DMS153 (cell line): ENCODE measurements at places on chromosomes 3 and 15.

DNA sequence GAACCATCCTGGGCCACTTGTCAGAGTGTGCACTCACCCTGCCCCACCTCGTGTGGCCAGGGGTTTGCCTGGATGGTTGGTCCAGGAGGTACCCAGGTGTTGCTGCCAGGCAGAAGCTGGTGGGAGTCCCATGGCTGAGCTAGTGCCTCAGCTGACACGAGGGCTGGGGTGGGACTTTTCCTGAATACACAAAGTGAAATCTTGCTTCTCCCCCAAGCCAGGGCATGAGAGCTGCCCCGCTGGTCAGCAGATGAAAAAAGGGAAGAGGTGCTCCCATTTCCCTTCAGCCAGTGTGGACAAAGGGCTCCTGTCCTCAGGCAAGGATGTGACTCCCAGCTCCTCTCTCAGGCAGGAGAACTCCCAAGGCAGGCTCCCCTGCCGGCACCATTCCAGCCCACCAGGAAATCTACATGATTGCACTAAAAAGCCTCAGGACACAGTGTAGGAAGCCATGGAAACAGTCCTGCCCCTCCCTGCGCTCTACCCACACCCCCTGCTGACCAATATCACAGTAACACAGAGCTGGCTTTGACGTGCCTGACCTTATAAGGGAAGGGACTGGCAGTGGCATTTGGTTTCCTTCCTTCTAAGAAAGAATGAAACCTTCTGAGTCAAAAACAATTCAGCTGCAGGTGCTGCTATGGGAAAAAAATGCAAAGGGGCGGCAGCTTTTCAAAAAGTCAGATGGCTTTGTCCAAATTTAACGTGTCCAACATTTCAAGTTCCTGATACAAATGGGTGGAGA lies 33.9 kb downstream of the MYO5C start:
- no peak for DNase-seq

- no peak for DNase-seq
Observed at GRCh38 chr15:85550283-85550682, 169.9 kb downstream of the AKAP13 start.

DNA sequence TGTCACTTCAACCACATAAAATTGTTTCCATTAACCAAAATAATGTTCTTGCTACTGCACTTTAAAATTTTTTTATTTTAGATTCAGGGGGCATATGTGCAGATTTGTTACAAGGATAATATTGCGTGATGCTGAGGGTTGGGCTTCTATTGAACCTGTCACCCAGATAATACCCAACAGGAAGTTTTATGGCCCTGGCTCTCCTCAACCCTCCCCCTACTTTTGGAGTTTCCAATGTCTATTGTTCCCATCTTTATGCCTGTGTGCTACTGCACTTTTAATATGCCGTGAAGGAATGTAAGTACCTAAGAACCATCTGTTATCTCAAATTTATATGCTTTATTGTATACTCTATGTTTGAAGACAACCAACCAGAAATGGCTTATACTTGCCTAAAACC lies 42.0 kb upstream of the IMPG2 start:
- DNase-seq, result no peak

GRCh38 chr3:72584262-72584661 lies 264.0 kb downstream of the SHQ1 start:
- DNase-seq, result no peak

- no peak for DNase-seq
Observed at GRCh38 chr3:13580256-13581023, 31.5 kb downstream of the FBLN2 start.

- DNase-seq, result no peak
Observed at GRCh38 chr3:73739791-73740453, 115.2 kb upstream of the PDZRN3 start.

DNA sequence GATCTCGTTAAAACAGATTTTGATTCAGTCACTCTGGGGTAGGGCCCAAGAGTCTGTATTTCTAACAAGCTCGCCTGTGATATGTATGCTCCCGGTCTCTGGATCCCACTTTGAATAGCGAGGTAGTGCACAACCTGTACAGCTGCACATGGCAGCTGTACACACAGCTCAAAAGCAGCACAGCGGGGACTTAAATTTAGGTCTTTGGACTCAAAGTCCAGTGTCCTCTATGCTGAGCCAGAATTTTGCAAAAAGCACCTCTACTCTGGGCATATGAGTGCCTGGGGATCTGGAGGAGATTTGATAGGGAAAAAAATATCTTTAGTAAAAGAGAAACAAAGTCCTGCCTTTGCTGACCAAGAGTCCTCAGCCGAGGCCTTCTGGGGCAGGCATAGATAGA lies 83.1 kb downstream of the HMG20A start:
- DNase-seq, result no peak

DNA sequence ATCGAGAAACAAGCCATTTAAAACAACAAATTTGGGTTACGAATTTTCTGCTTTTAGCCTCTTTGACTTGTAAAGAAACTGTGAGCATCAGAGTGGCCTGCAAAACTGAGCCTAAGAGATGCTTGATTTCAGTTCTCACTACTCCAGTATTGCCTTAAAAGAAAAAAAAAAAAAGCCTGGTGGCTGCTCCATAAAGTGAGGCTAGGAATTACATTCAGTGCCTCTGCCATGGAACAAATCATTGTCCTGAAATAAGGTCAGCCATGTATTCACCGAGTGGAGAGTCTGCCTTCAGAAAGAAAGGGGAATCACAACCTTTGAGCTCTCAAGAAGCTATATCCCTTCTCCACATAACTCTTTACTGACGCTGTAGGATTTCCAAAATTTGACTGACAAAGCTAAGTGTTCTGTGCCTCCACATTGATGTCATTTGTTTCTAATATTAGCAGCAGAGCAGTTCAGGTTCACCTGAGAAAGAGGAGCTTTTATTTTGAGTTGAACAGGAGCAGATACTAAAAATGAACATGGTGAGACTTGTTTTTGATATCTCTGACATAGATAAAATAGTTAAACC lies 137.3 kb downstream of the SSR3 start:
- DNase-seq, result no peak

DNA sequence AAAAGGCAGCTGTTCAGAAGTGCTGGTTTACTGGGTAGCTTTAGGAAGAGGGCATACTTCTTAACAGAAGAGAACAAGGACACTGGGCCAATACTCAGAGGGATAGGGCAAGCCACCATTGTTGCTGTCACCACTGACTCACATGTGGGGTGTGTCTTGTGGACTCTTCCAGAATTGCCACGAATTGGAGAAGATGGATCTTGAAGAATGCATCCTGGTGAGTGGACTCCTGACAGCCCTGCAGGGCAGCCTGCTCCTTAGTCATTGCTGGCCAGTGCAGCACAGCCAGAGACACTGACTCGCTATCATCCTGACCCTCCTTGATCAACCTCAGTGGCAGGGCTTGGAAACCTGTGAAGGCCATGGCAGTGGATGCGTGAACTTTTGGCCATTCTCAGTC lies 62.3 kb downstream of the UBP1 start:
- no peak for DNase-seq

GRCh38 chr15:60009980-60010732 lies 6.0 kb downstream of the FOXB1 start:
- DNase-seq, result no peak

DNA sequence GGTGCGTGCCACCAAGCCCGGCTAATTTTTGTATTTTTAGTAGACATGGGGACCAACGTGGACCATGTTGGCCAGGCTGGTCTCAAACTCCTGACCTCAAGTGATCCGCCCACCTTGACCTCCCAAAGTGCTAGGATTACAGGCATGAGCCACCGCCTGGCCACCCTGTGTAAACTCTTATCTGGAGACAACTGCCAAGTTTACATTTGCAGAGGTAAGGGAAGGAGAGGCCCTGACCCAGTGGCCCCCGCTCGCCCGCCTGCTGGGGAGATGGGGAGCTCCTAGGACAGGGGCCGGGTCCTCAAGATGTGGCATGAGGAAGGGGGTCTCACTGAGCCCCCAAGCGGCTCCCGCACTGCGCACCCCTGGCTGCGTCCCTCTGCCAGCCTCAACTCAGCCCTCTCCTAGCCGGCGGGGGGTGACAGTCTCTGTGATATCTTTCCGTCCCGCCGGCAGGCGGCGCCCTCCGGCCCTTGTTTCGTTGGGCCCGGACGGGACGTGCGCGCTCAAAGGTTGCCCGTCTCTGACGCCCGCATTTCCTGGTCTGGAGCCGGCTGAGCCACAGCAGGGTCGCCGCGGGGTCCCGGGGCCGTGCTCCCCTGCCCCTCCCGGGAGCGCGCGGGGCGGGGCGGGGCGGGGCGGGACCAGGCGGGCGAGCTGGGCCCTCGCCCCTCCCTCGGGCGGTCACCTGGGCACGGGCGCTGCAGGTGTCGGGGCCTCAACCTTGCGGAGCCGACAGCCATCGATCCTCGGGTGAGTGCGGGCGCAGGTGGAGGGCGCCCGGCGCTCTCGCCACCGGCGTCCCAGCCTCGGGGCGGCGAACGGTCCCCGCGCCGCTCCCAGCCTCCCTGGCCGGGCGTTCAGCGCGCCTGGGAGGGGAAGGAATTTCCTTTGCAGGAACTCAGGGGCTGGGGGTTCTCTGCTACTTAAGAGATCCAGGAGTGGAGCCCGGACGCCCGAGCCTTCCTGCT lies at the start of gene GPR160:
GPR160 (plus strand) TSS at position 533 of the 971 bp plus-strand sequence. CDS start 45,978 bp downstream, outside the sequence.
- peak; percentile 81 for DNase-seq

GRCh38 chr3:150602426-150603152 lies 532 bp upstream of the SELENOT start:
- no peak for DNase-seq

DNA sequence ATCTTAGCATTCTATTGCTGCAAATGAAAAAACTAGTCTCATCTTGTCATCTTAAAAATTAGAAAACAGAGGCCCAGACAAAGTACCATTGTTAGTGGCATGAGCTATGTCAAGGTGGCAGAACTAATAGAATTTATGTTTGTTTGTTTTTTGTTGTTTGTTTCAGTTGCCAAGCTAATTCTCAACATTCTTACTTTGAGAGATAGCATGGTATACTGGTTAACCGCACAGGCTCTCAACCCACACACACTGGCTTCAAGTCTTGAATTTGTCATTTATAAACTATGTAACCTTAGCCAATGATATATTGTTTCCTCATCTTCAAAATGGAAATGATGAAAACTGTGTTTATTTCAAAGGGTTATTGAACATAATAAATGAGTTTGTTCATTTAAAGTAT lies 367.6 kb upstream of the PLSCR5 start:
- DNase-seq, result no peak

DNA sequence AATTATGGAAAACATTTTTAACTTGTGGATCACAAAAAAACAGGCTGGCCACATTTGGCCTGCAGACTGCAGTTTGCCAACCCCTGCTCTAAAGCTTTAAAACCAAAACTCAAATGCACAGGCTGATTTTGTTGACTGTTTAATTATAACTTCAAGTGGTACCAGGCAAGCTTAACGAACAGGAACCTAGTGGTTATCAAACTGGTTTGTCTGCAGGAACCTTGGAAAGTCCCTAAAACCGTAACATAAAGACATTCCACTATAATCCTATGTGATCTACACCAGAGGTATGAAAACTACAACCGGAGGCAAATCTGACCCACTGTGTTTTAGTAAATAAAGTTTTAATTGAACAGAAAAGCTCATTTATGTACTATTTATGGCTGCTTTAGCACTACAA lies 52.4 kb downstream of the TBL1XR1 start:
- DNase-seq, result peak; percentile 9

- no peak for DNase-seq
Observed at GRCh38 chr15:35141743-35142471, 56.8 kb upstream of the NANOGP8 start.

GRCh38 chr3:173893066-173893465 lies 495.5 kb downstream of the NLGN1 start:
- DNase-seq, result peak; percentile 17

DNA sequence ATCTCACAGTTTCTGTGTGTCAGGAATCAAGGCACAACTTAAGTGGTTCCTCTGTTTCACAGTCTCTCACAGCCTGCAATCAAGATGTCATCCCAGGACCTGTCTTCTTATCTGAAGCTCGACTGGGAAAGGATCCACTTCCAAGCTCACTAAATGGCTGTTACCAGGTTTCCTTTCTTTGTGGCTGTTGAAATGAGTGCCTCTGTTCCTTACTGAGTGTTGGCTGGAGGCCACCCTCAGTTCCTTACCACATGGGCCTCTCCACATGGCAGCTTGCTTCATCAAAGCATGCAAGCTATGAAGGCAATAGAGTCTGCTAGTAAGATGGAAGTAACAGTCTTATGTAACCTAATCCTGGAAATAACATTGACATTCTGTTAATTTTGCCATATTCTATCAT lies 174.0 kb downstream of the ERC2 start:
- DNase-seq, result no peak

GRCh38 chr3:170044795-170045244 lies 7.0 kb downstream of the GPR160 start:
- no peak for DNase-seq

DNA sequence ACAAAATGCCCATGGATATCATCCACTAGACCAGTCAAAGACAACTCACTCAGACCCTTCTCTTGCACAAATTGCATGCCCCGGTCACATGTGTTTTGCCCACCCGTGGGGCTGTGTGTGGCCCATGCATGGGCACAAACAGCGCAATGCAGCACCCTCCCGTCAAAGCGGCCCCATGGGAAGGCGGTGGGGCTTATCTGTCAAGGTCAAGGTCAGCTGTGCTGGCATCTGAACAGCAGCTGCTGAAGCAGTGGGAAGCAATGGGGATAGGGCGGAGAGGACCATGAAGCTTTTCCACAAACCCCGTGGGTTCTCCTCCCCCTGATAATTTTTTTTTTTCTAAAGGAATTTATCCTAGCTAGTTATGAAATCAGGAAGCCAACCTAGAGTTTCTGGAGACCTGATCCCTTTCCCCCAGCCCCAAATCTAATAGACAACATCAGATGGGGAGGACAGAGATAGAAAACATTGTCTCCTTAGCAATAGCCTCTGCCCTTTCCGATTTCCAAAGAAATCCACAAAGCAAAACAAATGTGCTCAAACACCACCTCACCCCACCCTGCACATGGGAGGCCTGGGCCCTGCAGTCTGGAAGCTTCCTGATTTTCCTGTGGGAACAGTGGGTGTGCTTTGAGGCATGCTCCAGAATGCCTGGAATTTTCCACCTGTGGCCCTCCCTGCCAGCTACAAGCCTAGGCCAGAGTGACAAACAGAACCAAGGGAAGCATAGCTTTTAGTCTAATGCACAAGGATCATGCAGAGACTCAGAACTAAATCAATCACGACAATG lies 84.4 kb downstream of the BDH1 start:
- no peak for DNase-seq

GRCh38 chr3:40920041-40920440 lies 279.3 kb upstream of the CTNNB1 start:
- no peak for DNase-seq

- no peak for DNase-seq
Observed at GRCh38 chr3:188008582-188009213, 145.3 kb upstream of the LPP start.

- DNase-seq, result no peak
Observed at GRCh38 chr3:167777356-167777755, 41.8 kb downstream of the SERPINI1 start.

DNA sequence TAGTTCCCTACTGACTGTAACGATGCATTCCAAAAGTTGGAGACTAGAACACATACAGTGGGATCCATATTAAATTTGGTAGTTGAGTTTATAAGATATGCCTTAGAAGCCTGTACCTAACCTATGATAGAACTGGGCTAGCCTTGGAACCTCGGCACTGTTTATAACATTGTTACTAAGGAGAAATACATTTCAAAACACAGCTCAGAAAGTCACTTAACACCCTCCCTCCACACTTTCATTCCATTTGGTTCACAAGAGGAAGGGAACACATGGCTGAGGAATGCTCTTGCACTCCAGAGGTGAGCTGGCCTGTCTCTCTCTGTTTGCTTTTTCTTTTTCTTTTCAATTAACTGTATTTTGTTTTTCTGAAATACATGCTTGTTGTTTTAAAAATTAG lies 48.7 kb upstream of the TSC22D2 start:
- no peak for DNase-seq

- peak; percentile 69 for DNase-seq
Observed at GRCh38 chr3:136075218-136075808, 109.8 kb downstream of the PPP2R3A start.

GRCh38 chr15:80072285-80072994 lies 13.0 kb downstream of the ZFAND6 start:
- peak; percentile 83 for DNase-seq
